ENCODE measurements at places on chromosomes 6 and 20. TPM values are rescaled to one million over a fixed set of nuclear protein-coding genes. Genes with fewer than 3 reads are reported as not detected.

DNA sequence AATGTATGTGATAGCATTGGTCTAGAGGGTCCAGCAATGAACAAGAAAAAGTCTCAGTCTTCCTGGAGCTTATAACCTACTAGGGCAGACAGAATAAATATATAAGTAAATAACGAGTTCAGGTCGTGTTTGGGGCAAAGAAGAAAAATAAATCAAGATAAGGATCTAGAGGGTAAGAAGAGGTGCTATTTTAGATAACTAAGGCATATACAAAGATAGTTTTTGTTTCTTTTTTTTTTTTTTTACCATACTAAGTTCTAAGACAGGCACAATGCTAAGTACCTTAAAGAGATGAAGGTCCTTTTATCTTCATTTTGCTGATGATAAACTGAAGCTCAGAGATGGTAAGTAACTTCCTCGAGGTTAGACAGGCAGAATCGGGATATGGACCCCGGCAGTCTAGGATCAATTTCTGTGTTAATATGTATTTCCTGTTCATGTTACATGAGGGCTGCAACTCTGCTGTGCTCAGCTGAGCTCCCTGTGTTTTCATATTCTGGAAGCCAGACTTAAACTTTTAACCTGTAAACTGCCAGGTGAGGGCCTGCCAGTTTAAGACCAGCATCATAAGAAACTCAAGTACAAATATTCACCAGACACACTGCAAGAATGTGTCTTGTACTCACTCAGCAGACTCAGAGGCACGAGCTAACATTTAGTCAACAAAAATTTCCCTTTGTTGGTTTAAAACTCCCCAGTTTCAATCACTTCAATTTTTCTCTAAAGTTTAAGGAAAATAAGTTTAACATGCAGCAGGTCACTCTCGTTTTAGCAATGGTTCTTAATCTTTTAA, 23.3 kb downstream of the SESN1 start:
- DNase-seq = peak; percentile 7

DNA sequence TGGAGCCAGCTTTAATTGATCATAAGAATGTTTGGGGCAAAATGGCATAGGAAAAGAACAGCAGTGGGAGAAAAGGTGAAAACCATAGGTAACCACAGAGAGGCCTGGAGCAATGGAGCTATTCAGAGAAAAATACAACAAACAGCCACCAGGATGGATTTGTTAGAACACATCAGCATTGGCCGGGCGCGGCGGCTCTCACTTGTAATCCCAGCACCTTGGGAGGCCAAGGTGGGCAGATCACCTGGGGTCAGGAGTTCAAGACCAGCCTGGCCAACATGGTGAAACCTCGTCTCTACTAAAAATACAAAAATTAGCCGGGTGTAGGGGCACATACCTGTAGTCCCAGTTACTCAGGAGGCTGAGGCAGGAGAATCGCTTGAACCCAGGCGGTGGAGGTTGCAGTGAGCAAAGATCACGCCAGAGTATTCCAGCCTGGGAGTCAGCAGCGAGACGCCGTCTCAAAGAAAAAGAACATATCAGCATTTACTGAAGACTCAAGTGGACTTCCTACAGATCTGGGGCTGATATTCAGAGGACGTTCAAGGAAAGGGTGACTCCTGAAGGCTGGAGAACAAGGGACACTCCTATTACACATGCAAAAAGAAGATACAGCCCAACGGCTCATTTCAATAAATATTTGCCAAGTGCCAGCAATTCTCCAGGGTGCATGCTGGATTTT, 20.2 kb downstream of the SNHG17 start:
- DNase-seq = no peak

GRCh38 chr6:81451787-81452186, 300.7 kb downstream of the TENT5A start:
- DNase-seq = no peak

- no peak for DNase-seq
These were observed 62.4 kb downstream of the DTD1 start for GRCh38 chr20:18650224-18650623.

- no peak for DNase-seq
These were observed 23.0 kb downstream of the OPN5 start for GRCh38 chr6:47804821-47805220.

Gene F13A1
- not detected for total RNA-seq

GRCh38 chr6:150169609-150170008, 26.8 kb downstream of the PPP1R14C start:
- peak; percentile 71 for DNase-seq

DNA sequence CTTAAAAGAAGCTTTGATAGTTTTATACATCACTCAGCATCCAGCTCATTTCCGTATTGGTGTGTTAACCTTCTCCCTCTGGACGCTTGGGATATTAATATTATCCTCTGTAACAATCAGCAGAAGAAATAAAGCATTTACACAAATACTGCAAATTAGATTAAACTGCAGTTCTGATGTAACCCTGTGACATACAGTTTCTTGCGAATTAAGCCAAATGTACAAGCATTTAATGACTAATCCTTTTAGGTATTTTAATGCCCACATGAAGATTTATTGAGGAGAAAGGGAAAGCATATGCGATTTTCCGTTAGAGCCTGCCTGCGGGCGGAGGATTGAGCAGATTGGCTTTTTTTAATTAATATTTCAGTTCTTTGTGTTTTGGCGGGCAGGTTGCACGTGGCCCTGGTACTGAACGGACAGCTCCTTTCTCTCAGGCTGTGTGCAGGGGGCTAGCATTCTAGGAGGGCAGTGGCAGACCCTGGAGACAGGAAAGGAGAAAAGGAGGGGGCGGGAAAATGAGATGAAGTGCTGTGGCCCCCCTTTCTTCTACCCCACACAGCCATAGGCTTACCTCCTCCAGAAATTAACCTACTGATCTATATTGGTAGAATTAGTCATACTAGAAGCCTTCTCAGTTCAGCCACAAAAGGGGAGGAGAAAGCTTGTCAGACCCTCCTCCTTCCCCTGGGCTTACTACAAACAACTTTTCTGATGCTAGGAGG, 14.1 kb upstream of the TFAP2D start:
- DNase-seq = no peak

Gene PTPN1
- total RNA-seq = 119 TPM

Gene PTGIS
- not detected for total RNA-seq

DNA sequence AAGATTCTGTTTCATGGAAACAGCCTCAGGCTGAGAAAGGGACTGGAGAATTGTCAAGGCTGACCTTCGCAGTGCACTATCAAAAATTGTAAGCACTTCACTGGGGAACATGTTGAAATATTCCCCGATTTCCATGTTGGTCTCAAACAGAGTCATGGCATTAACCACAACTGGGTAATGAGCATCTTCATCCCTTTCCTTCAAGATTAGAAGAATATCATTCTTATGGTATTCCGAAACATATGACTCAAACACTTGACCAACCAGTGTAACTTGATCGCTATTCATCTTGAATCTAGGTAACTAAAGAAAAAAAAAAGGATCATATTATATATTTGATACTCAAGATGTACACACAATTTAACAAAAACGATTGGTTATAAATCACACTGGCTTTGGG, 3.5 kb downstream of the MCM9 start:
- DNase-seq = no peak

GRCh38 chr6:42104095-42104803, 38.2 kb downstream of the C6orf132 start:
- peak; percentile 87 for DNase-seq

Gene VWA7
- total RNA-seq = 0.69 TPM

DNA sequence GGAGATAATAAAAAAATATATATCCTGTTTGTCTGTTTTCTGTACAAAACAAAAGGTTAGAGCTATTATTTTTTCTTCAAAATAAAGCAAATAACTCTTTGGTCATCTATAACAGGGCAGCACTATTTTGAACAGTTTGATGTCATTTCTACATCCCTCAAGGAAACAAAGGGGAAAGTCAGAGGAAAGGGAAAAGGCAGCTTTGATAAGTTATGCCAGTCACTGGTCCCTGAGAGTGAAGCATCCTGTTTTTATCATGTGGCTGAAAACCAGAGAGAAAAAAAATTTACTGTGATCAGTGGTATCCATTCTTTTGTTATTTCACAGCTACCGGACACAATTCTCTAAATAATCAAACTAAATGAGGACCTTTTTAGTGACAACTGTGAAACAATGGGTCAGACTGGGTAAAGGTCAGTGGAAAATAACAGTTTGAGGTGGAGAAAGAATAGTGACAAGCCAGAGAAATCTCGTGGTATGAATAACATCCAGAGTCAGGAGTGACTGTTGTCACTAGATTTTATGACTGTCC, 356.0 kb downstream of the HDGFL1 start:
- DNase-seq = no peak

GRCh38 chr6:166500246-166500645, 86.2 kb downstream of the RAMACL start:
- no peak for DNase-seq

- no peak for DNase-seq
These were observed 73.9 kb downstream of the JPH2 start for GRCh38 chr20:44112889-44113617.

- no peak for DNase-seq
These were observed 184.8 kb upstream of the SASH1 start for GRCh38 chr6:148157841-148158240.

Gene MLIP
- not detected for total RNA-seq

Data from activated naive CD4-positive, alpha-beta T cell treated with anti-CD3 and anti-CD28 coated beads for 36 hours (primary cell).